ENCODE measurements at places on chromosomes 1 and 21. TPM values are rescaled to one million over a fixed set of nuclear protein-coding genes. Genes with fewer than 3 reads are reported as not detected.

LRRC8C gene
- total RNA-seq = 11.5 TPM

GGPS1 gene
- total RNA-seq = 13.4 TPM

CR1 gene
- 1.8 TPM for total RNA-seq

RGSL1 gene
- total RNA-seq = not detected

PPIH gene
- 24.9 TPM for total RNA-seq

GPR3 gene
- 2.9 TPM for total RNA-seq

DNA sequence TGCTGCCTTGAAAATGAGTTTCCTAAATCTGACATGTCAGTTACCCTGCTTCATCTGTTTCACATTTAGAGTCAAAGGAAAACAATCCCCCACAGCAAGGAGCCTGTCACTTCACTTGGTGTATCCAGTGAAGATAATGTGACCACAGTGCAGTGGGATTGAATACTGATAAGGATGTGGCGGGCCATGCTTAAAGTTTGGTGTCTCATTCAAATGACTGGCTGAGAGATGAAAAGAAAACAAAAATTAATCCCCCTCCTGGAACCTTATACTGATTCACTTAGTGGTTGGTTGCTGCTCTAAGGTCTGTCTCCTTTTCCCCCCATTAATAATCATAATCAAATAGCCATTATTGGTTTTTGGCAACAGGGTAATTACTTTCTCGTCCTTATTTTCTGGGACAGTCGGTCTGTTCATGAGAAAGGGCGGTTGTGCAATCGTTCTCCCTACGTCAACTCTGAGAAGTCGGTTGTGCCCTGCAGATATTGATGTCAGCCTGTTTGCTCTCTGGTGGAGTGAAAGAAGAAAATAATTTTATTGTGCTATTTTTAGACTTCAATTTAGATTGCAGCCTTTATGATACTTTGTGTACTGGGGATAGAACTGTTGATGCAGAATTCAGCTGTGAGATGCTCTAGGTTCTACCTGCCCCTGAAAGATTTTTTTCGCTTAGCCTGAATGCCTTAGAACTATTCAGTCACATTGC, 360.2 kb downstream of the DISC1 start:
- H3K4me1 ChIP-seq = no peaks in the 10 kb centered on the region
- H3K27ac ChIP-seq = no peak overlapping the region
- H3K36me3 ChIP-seq = no peaks in the 10 kb centered on the region
- no peaks in the 10 kb centered on the region for H3K27me3 ChIP-seq

GRCh38 chr1:196977278-196977677, at the start of gene CFHR5:
Gene CFHR5 (plus strand): TSS chr1:196977556. CDS start chr1:196977665, 109 bp downstream.
- H3K36me3 ChIP-seq = no peaks in the 10 kb centered on the region
- H3K4me1 ChIP-seq = no peaks in the 10 kb centered on the region
- H3K4me3 ChIP-seq = no peak within 1 kb of the TSS
- DNase-seq = no peak
- H3K27me3 ChIP-seq = no peaks in the 10 kb centered on the region

DNA sequence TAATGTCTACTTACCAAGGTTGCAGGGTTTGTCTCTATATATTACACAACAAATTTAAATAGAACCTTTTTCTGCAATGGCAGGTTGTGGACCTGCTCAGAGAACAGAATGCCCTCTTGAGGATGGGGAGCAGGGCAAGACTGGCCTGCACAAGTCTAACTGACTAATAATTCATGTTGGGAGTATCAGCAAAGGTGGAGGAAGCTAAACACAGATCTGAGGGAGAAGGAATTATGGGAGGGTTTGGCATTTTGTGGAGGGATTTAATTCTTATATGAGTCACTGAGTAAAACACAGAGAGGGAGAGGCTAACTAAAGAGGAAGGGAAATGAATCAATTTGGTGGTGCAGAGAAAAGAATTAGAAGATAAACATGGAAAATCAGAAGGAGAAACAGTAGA, 40.0 kb downstream of the CLDN17 start:
- H3K27me3 ChIP-seq = no peaks in the 10 kb centered on the region
- H3K4me1 ChIP-seq = no peaks in the 10 kb centered on the region
- DNase-seq = no peak
- no peaks in the 10 kb centered on the region for H3K36me3 ChIP-seq
- H3K27ac ChIP-seq = no peak overlapping the region

GRCh38 chr1:59900640-59901039, 25.9 kb downstream of the CYP2J2 start:
- no peak overlapping the region for H3K27ac ChIP-seq
- no peaks in the 10 kb centered on the region for H3K4me1 ChIP-seq
- peaks cover 59% of the 10 kb centered on the region for H3K36me3 ChIP-seq
- DNase-seq = no peak
- H3K4me3 ChIP-seq = no peak overlapping the region

- H3K27me3 ChIP-seq = no peaks in the 10 kb centered on the region
- H3K4me3 ChIP-seq = no peak overlapping the region
- H3K4me1 ChIP-seq = no peaks in the 10 kb centered on the region
- H3K27ac ChIP-seq = no peak overlapping the region
- DNase-seq = no peak
Observed at GRCh38 chr1:60527567-60527966, 454.0 kb upstream of the C1orf87 start.

DNA sequence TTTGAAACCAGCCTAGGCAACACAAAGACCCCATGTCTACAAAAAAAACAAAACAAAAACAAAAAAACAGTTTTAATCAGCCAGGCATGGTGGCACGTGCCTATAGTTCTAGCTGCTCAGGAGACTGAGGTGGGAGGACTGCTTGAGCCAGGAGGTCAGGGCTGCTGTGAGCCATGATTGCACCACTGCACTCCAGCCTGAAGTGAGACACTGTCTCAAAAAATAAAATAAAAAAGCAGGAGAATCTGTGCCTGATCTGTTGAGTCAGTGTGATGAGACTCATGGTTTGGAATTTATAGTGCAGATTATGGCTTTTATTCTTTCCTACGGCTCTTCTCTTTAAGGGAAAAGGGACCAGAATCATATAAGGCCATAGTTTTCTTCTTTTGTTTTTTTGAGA, 16.5 kb downstream of the TRIT1 start:
- no peak for DNase-seq
- H3K4me1 ChIP-seq = no peaks in the 10 kb centered on the region
- H3K4me3 ChIP-seq = no peak overlapping the region
- no peak overlapping the region for H3K27ac ChIP-seq
- no peaks in the 10 kb centered on the region for H3K36me3 ChIP-seq

GRCh38 chr21:32203877-32204480, 74.9 kb downstream of the MIS18A start:
- no peak overlapping the region for H3K4me3 ChIP-seq
- no peaks in the 10 kb centered on the region for H3K27me3 ChIP-seq
- no peak for DNase-seq
- H3K36me3 ChIP-seq = no peaks in the 10 kb centered on the region
- H3K27ac ChIP-seq = no peak overlapping the region
- H3K4me1 ChIP-seq = no peaks in the 10 kb centered on the region

GRCh38 chr1:198549866-198550265, 9.4 kb upstream of the ATP6V1G3 start:
- H3K27me3 ChIP-seq = no peaks in the 10 kb centered on the region
- no peak for DNase-seq
- no peak overlapping the region for H3K27ac ChIP-seq
- no peaks in the 10 kb centered on the region for H3K36me3 ChIP-seq
- H3K4me3 ChIP-seq = no peak overlapping the region
- H3K4me1 ChIP-seq = no peaks in the 10 kb centered on the region

- H3K4me1 ChIP-seq = peaks cover 12% of the 10 kb centered on the region
- H3K27me3 ChIP-seq = no peaks in the 10 kb centered on the region
- no peaks in the 10 kb centered on the region for H3K36me3 ChIP-seq
- DNase-seq = no peak
Observed at GRCh38 chr21:46149205-46149901, 6.0 kb downstream of the FTCD start.

GRCh38 chr1:16396591-16396990, 29.5 kb downstream of the SZRD1 start:
- H3K27ac ChIP-seq = no peak overlapping the region
- no peaks in the 10 kb centered on the region for H3K27me3 ChIP-seq
- no peaks in the 10 kb centered on the region for H3K4me1 ChIP-seq
- peaks cover 38% of the 10 kb centered on the region for H3K36me3 ChIP-seq

DNA sequence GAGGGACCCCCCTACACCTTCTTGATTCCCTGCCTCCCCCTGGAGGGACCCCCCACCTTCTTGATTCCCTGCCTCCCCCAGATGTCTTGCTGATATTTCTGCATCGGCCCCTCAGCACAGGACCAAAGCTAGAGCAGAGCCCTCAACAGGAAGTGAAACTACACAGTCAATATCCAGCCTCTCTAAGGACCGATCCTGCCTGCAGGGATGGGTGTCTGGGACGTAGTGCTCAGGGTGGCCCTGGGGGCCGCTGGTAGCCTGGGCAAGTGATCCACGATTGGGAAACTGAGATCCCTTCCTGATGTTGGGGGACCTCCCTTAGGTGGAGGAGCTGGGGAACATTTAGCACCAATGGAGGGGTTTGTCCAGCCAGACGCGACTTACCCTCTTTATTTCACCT, 3.9 kb upstream of the LEFTY2 start:
- no peaks in the 10 kb centered on the region for H3K27me3 ChIP-seq
- DNase-seq = no peak
- H3K4me3 ChIP-seq = no peak overlapping the region
- H3K36me3 ChIP-seq = no peaks in the 10 kb centered on the region
- H3K4me1 ChIP-seq = peaks cover 15% of the 10 kb centered on the region

- H3K27me3 ChIP-seq = no peaks in the 10 kb centered on the region
- DNase-seq = no peak
- peaks cover 18% of the 10 kb centered on the region for H3K4me1 ChIP-seq
- H3K36me3 ChIP-seq = no peaks in the 10 kb centered on the region
- no peak overlapping the region for H3K27ac ChIP-seq
Observed at GRCh38 chr21:28336314-28336713, 656.4 kb downstream of the LTN1 start.

GRCh38 chr1:187696073-187696472, 867.3 kb downstream of the PLA2G4A start:
- no peaks in the 10 kb centered on the region for H3K4me1 ChIP-seq
- no peak overlapping the region for H3K4me3 ChIP-seq
- no peak for DNase-seq

GRCh38 chr1:42736152-42736551, 3.9 kb downstream of the CLDN19 start:
- H3K4me1 ChIP-seq = no peaks in the 10 kb centered on the region
- no peaks in the 10 kb centered on the region for H3K27me3 ChIP-seq
- H3K36me3 ChIP-seq = no peaks in the 10 kb centered on the region
- H3K27ac ChIP-seq = no peak overlapping the region
- no peak overlapping the region for H3K4me3 ChIP-seq

- H3K4me3 ChIP-seq = no peak overlapping the region
- no peaks in the 10 kb centered on the region for H3K27me3 ChIP-seq
- DNase-seq = no peak
- H3K27ac ChIP-seq = no peak overlapping the region
- H3K36me3 ChIP-seq = peaks cover 79% of the 10 kb centered on the region
Observed at GRCh38 chr1:228222548-228222947, 14.7 kb downstream of the OBSCN start.

DNA sequence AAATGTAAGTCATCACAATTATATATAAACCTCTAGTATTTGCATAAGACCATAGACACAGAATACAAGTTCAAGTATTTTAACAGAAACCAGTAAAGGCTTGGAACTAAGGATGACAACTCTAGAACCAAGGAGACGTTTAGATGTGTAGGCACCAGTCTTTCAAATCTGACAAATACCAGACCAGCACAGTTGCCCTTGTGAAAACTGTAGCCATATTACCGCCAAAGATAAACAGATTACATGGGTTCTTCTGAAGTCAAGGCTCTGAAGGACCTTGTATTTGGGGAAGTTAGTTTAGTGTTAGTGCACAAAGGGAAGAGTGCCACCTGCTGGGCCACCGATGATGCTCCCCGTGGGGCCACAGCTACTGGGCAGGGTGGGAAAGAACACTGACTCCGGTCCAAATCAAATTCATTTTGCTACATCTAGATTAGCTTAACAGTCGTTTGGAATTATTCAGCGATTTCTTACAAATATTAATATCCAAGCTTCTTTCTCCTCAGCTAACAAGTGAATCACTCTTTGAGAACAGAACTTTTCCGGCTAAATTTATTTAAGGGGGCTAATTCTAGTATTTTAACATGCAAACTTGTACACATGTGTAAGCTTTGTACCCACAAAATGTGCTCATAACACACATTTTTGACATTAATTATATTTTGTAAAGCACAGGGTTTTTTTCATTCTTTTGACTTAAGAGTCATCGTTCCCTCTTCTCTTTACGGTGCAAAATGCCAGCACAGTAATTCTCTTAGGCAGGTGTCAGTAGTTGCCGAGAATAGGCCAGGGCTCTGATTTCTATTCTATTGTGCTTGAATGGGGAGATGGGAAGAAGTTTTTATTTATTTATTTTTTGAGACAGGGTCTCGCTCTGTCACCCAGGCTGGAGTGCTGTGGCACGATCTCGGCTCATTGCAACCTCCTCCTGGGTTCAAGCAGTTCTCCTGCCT, 8.0 kb upstream of the NIBAN1 start:
- no peaks in the 10 kb centered on the region for H3K36me3 ChIP-seq
- H3K27ac ChIP-seq = no peak overlapping the region
- H3K4me3 ChIP-seq = no peak overlapping the region

DNA sequence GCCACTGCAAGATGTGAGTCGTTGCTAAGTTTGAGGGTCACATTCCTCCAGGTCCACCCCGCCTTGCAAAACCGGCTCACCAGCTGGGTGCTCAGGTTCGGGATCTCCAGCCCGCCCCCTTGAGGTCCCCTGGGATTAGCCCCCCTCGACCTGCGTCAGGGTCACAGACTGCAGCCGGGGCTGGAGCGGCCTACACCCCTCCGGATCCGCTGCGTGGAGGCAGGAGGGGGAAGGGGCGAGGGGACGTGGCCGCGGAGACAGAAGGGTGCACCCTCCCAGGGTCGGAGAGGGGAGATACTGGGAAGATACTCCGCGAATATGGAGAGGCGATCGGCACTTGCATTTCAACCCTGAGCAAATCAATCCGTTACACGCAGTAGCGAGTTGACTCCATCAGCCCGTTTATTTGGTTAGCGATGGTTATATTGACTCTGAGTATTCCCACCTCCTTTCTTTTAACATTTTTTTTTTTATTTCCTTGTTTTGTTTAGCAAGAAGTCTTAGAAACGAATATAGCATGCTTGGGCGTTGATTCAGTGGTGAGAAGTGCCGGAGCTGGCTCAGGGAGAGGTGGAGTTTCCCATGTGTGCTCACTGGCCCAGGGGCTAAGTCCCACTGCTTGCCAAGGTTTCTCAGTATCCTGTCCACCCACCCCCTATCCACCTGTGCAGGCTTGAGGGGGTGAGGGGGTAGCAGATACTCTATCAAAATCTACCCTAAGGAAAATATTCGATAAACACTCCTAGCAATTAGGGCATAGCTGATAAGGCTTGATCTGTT, 997 bp downstream of the IFNAR2 start:
- peak overlapping the region; percentile 96 for H3K27ac ChIP-seq
- no peaks in the 10 kb centered on the region for H3K27me3 ChIP-seq
- DNase-seq = no peak
- peak overlapping the region; percentile 84 for H3K4me3 ChIP-seq
- H3K4me1 ChIP-seq = peaks cover 38% of the 10 kb centered on the region
